ENCODE measurements at places on chromosomes 3 and 15.

GRCh38 chr15:33098094-33099058 is 96.1 kb downstream of the FMN1 start:
- peak; percentile 9 for DNase-seq

DNA sequence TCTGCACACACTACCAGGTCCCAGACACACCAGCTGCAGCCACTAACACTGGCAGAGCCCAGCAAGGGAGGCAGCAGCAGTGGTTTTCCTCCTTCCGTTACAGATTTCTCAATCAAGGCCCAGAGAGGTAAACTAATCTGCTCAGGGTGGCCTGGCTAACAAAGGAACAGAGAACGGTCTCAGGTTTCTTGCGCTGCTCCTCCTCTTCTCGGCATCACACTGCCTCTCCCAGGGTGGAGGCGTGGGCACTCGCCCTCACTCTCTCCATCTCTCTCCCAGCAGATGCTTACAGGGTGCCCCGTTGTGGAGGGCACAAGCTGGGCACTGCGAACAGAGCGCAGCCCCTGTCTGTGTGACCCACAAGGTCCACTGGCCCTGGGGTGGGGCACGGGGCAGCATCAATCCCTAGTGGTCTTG is 228.7 kb downstream of the VPS13C start:
- DNase-seq: no peak

DNA sequence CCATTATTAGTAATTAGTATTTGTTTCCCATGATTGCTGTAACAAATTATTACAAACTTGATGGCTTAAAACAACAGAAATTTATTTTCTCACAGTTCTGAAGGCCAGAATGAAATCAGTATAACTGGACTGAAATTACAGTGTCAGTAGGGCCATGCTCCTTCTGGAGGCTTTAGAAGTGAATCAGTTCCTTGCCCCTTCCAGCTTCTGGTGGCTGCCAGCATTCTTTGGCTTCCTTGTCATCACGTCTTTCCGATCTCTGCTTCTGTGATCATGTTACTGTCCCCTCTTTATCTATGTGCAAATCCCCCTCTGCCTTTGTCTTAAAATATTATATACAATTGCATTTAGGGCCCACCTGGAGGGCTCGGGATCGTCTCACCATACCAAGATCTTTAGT is 92.0 kb downstream of the FOXB1 start:
- DNase-seq: no peak

GRCh38 chr3:169367016-169367415 is 296.5 kb downstream of the MECOM start:
- no peak for DNase-seq

GRCh38 chr3:71581457-71582035 is 2.0 kb downstream of the FOXP1 start:
- peak; percentile 34 for DNase-seq

GRCh38 chr3:115766587-115767482 is 143.5 kb downstream of the GAP43 start:
- DNase-seq: peak; percentile 6

GRCh38 chr3:46202535-46202934 is 5.6 kb downstream of the CCR1 start:
- DNase-seq: no peak

- no peak for DNase-seq
Observed at GRCh38 chr3:51876186-51876585, 785 bp upstream of the IQCF5 start.

GRCh38 chr15:98785807-98786621 is 137.7 kb downstream of the IGF1R start:
- no peak for DNase-seq

- no peak for DNase-seq
Observed at GRCh38 chr3:123148772-123149171, 53.0 kb upstream of the SEC22A start.

- DNase-seq: no peak
Observed at GRCh38 chr3:130558366-130558765, 41.4 kb downstream of the COL6A6 start.

DNA sequence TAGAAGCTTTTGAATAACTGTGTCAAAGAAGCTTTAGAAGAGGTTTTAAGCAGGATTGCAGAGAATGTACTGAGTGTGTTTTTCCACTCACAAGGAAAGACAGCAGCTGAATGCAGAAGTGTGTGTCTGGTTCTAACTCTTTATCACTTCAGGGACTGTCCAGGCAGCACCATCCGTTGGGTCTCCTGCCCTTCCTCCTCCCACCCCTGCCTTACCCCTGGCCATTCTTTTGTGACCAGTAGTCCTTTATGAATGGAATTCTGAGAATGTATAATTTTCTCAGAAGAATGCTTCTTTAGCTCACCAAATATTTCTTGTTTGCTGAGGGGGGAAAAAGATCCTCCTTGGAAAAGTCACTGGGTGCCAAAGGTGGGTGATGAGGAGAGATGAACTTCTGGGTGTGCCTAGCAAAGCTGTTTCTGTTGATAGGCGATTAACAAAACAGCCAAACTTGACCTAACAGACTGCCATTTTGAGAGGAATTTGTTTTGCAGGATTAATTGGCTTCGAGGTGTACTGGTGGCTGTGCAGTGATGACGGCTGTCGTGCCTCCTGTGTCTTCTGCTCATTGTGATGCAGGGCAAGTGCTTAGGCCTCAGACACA is 70.9 kb downstream of the IGF1R start:
- no peak for DNase-seq

DNA sequence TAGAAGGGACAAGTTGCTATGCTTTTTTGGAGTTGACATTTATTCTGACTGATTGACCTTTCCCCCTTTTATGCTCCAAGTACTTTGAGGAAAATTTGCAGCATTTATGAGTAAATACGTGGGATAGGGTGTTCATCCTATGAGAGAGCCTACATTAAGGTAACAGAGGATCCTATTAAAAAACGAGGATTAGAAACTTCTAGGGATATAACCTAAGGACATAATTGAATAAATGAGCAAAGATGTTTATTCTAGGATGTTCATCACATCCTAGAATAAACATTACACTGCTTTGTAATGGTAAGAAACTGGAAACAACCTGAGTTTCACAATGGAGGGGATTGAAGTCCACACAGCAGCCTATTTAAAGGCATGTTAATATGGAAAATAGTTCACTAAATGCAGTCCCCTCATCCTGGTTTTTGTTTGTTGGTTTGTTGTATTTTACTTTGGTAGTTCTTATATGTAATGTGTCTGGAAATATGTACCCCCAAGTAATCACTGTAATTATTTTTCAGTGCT is 23.9 kb upstream of the CLEC3B start:
- no peak for DNase-seq

Data from RKO (cell line).